ENCODE measurements at places on chromosomes 2 and 18. TPM values are rescaled to one million over a fixed set of nuclear protein-coding genes. Genes with fewer than 3 reads are reported as not detected.

IL36RN gene
- not detected for total RNA-seq

CD8A gene
- total RNA-seq, result 0.47 TPM

CNRIP1 gene
- total RNA-seq, result 22.1 TPM

CFC1 gene
- not detected for total RNA-seq

ICA1L gene
- 20.7 TPM for total RNA-seq

IGFBP5 gene
- 522 TPM for total RNA-seq

GALNT3 gene
- total RNA-seq, result 13.4 TPM

FSIP2 gene
- 2.6 TPM for total RNA-seq

QPCT gene
- 12.2 TPM for total RNA-seq

TRIM43 gene
- 0.18 TPM for total RNA-seq

All from metanephros (tissue), 2 donors.